Effector memory CD4-positive, alpha-beta T cell (primary cell): ENCODE measurements at places on chromosomes 4 and X.

DNA sequence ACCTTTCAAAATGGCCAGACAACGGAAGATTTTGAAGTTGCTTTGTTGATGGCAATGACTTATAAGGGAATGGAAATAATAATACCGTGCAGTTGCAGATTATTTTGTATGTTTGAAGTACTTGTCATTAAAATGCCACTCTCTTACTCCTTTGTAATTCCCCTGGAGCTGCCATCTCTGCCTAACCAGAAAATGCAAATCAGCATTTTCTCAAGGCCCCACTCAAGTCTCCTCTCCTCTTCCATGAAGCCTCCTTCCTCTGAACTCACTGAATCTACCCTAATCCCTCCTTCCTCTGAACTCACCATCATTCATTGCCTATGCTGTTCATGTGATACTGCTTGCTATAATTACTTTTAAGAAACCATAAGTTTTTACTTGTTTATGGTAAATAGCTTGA lies 60.2 kb upstream of the RBPJ start:
- DNase-seq, result no peak

DNA sequence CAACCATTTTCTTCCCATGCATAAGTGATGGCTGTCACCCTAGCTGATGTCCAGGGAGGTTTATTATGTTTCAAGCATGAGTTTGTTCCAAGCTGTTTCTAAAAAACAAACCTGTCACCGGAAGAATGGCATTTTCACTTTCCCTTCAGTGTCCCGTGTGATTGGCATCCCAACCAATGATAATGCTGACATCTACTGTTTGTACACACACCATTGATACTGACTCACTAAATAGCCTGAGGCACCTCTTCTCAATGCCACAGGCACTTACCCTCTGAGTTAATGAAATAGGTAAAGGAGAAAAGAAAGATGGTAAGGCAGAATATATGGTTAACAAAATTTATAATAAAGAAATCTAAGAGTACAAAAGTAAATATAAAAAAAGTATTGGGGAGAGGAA lies 23.1 kb upstream of the VCX2 start:
- no peak for DNase-seq

DNA sequence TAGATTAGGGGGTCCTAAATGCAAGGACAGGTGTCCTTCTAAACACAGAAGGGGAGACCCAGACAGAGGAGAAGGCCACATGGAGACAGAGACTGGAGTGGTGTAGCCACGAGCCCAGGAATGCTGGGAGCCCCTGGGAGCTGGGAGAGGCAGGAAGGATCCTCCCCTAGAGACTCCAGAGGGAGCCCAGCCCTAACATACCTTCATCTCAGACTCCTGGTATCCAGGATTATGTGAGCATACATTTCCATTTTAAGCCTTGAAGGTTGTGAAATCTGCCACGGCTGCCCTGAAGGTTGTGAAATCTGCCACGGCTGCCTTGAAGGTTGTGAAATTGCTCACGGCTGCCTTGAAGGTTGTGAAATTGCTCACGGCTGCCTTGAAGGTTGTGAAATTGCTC lies 148.4 kb downstream of the ASMT start:
- no peak for DNase-seq

DNA sequence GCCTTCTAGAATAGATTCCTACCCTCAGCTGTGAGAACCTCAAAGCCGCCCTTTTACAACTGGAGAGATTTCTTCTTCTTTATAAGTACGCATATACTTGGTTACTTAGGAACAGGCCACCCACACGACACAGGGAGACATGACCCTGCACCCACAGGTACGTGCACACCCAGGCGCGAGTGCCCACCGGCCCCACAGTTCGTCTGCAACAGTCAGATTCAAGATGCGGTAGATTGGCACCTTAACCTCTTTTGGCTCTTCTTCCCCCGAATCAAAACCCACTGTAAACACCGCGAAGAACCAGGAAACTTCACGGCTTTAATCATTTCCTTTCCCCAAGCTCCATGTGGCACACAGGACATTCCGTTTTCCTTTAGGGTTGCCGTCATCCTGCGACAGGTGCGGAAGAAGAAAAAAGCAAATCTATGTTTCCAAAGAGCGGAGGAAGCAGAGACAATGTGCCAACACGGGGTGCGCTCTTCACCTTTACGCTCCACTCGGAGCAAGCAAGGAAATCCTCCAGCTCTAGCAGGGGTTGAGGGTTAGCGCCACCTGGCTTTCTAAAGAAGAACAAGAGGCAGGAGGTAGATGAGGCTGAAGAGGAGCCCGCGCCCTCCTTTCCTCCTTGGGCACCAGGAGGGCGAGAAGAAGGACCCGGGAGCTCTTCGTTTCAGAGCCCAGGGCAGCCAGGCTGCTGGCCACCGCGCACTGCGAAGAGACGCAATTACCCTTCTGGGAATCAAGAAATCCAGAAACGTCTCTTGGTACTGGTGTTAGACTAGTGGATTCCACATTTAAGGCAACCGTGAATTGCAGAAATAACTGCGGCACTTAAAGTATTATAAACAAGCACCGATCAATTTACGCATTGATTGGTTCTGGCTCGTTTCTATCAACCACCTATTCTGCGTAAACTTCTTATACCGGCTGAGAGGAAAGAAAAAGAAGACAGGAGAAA lies 35.7 kb downstream of the HAND2 start:
- DNase-seq, result peak; percentile 46

DNA sequence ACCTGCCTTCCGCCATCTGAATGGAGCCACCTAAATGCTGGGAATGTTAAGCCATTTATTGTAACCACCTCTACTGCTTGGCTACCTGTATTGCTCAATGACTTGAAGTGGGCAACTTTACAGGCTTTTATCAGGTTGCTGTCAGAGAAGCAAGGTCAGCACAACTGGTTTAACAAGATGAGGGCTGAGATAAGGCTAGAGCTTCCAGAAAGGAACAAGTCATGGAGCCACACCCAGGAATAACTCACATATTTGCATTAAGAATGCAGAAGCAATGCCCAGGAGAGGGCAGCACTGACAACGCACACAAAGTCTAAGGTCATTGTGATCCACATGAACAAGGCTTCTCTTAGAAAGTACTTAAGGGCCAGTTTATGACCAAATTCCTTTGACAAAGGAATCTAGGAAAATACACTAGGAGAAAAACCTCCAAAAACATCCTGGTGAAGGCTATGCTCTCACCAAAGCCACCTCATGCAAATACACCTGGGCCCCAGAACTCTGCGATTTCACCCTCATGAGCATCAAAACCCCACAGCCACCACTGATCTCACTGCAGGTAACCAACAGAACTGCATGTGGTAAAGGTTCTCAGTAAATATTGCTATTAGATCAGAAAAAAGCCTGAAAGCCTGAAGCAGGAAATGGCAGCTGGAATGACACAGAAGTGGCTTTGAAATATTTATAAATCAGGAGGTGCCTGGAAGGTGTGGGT lies 15.0 kb upstream of the STS start:
- DNase-seq, result no peak

DNA sequence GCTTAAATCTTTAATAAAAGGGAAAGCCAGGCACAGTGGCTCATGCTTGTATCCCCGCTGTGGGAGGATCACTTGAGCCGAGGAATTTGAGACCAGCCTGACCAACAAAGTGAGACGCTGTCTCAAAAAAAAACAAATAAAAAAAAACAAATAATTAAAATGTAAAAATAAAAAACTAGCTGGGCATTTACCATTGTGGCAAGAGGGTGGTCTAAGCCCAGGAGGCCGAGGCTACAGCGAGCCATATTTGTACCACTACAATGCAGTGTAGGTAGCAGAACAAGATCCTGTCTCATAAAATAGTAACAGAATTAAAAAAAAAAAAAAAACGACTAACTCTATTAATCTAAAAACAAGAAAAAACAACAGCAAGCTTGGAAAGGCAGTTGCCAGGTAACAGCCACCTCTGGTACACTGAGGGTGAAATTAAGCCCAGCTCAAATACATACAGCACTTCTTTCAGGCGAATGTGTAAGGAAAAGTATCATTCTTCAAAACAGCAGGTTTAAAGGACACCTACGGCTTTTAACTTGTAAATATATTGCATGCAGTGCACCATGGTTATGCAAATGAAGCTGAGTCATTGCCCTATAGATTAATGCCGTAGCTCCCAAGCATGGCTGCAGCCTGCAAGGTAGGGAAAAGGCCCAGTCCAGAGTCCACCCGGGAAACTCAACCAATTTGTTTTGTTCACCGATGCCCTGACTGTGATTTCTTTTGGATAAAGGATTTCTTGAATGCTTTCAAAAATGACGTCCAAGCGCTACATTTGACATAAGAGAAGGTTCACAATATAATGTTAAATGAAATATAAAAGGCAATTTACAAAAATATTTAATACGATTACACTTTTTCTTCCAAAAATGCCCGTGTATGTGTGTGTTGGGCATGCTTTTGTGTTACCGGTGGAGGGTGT lies 14.5 kb upstream of the TXLNG start:
- DNase-seq, result no peak

DNA sequence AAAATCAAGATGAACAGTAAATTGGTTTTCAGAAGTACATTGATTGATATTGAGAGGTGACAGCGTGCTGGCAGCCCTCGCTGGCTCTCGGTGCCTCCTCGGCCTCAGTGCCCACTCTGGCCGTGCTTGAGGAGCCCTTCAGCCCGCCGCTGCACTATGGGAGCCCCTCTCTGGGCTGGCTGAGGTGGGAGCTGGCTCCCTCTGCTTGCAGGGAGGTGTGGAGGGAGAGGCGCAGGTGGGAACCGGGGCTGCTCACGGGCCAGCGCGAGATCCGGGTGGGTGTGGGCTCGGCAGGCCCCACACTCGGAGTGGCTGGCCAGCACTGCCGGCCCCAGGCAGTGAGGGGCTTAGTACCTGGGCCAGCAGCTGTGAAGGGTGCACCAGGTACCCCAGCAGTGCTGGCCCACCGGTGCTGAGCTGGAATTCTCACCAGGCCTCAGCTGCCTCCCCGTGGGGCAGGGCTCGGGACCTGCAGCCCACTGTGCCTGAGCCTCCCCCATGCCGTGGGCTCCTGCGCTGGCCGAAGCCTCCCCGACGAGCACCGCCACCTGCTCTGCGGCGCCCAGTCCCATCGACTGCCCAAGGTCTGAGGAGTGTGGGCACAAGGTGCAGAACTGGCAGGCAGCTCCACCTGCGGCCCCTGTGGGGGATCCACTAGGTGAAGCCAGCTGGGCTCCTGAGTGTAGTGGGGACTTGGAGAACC lies 25.2 kb downstream of the RAP2C start:
- DNase-seq, result no peak

- DNase-seq, result no peak
Observed at GRCh38 chr4:185811509-185812364, at the start of gene SORBS2. SORBS2 (minus strand) TSS chr4:185812194; CDS start chr4:185690571, 121,623 bp downstream.

- no peak for DNase-seq
Observed at GRCh38 chr4:42605264-42605663, 51.6 kb downstream of the ATP8A1 start.

- no peak for DNase-seq
Observed at GRCh38 chr4:73668782-73669201, 48.6 kb upstream of the RASSF6 start.

DNA sequence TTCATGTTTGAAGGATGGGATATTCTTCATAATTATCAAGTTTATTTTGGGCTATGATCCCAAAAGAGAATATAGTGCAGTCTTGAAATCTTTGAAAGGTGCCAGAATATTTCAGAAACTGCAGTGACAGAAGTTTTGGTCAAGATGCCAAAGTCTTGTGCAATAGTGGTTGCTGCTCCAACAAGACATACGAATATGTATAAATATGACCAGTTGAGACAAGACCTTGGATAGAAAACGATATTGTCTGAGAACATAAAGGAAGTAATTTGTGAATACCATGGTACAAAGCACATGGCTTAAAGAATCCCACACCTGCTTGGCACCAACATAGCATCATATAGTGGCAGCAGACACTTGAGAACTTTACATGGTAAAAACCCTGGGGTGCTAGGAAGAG lies 48.6 kb upstream of the AMELX start:
- no peak for DNase-seq

DNA sequence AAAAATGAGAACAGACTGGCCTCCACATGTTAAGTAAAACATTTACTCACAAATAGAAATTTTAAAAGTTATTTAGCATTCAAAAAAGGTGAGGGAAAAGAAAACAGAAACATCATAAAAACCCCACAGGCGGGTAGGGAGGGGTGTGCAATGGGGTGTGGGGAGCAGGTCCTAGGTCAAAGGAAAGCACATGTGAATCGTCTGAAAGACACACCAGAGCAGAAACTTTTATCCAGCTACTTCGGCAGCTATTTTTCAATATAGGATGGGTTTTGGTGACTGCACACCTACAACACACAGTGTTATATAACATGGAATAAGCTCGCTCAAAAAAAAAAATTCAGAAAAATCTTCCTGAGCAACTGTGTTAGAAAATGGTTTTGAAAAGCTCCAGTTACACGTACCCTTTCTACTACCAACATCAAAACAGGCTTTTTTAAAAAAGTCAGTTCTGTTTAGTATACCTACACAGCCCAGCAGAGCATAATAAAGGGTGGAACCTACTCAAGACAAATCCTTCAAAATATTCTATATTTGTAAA lies 1.6 kb downstream of the OTUD4 start:
- DNase-seq, result no peak

- DNase-seq, result no peak
Observed at GRCh38 chrX:119067023-119067739, 5.6 kb upstream of the CT47C1 start.

DNA sequence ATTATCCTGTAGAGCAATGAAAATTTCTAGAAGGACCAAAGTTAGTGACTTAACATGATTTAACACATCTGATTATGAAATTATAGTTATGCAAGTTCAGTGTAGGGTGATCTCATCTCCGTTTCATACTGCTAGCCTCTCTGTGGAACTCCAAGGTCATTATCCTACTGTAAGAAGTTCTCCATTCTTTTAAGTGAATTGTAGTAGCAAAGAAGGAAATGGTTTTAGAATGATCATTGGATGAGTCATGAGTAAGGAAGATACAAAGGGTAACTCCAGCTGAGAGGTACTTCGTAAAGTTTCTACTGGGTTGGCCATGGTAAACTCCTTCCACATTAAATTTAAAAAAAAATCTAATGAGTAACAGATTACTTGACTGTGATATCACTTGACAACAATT lies 215.0 kb upstream of the GIMD1 start:
- no peak for DNase-seq

DNA sequence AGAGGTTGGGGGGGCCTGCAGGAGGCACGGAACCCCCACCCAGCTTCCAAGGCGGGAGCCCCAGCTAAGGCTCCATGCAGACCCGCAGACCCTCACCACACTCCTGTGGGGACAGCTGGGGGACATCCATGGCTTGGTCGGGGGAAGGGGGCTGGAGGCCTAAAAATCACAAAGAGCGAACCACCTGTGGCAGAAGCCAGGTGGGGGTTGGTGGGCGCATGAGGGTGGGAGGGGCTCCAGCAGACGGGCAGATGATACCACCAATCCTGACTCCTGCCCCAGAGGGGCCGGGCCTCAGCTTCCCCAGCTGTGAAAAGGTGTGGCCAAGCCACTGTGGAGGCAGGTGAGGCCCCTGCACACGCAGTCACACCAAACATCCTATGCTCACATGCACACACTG lies 111.6 kb downstream of the FAM53A start:
- DNase-seq, result no peak

- DNase-seq, result no peak
Observed at GRCh38 chr4:81921751-81922159, 450.0 kb upstream of the RASGEF1B start.

DNA sequence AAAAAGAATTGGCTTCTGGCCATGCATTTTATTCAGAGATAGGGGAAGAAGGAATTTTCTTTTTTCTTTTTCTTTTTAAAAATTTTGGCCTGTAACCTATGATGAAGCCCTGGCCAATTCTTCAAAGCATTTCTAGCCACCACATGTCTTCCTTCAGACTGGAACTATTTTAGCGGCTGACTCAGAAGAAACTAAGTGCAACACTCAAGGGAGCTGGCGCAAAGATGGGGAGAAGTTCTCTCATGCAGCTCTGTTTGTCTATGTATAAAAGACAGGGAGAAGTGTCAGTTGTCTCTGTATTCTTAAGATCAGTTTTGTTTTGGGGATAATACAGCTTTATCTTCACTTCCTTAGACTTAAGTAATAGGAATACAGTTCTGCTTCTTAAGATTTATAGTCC lies 46.1 kb downstream of the MBNL3 start:
- no peak for DNase-seq
